Glutamatergic neuron (in vitro differentiated cells): ENCODE measurements at places on chromosomes 5 and 9.

DNA sequence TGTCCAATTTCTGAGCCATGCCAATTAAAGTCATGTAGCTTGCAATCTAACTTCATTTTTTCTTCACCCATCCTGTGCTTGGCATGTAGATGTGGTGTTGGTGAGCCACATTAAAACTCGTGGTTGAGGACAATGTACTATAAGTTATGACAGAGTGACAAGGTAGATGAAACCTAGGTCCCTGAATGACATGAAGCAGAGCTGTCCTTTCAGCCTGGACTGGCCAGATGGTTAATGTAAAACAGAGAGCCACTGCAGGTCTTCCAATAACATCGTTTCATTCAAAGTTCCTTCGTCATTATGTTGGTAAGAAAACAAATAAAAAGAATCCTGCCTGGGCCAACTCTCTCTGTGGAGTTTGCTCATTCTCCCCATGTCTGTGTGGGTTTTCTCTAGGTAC, 856.5 kb upstream of the SEMA6A start:
- DNase-seq, result no peak

GRCh38 chr5:157400741-157401495, 59.1 kb upstream of the NIPAL4 start:
- DNase-seq, result no peak

- no peak for DNase-seq
Measured at GRCh38 chr5:147504011-147504410, 5.9 kb downstream of the DPYSL3 start.

- no peak for DNase-seq
Measured at GRCh38 chr5:179438011-179438441, 92.8 kb upstream of the ADAMTS2 start.
